ENCODE measurements at places on chromosomes 2 and 18. TPM values are rescaled to one million over a fixed set of nuclear protein-coding genes. Genes with fewer than 3 reads are reported as not detected.

GRCh38 chr2:162506706-162507105 is 162.8 kb downstream of the GCA start:
- H3K4me3 ChIP-seq = no peak overlapping the region
- H3K4me1 ChIP-seq = no peaks in the 10 kb centered on the region
- H3K36me3 ChIP-seq = no peaks in the 10 kb centered on the region

DNA sequence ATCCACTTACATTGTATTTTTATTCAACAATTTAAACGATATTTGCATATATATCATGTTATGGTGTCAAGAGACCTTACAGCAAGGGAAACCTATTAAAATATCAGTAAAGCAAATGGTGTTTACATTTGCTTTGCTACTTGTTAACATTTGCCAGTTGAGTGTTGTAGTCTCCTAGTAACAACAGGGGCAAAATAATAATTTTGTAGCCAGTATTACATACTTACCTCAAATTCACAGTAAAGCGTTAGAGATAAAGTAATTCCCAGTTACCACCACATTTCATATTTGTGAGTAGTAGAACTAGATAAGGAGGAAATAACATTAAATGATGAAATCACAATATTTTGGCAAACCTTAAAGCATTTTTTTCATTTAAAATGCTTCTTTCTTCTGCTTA is 71.3 kb downstream of the FASTKD2 start:
- no peaks in the 10 kb centered on the region for H3K4me1 ChIP-seq
- no peak for DNase-seq
- H3K27ac ChIP-seq = no peak overlapping the region
- no peaks in the 10 kb centered on the region for H3K36me3 ChIP-seq

GRCh38 chr18:31516437-31516836 is 18.5 kb downstream of the DSG2 start:
- no peaks in the 10 kb centered on the region for H3K27me3 ChIP-seq
- no peaks in the 10 kb centered on the region for H3K36me3 ChIP-seq
- no peak overlapping the region for H3K27ac ChIP-seq
- no peak for DNase-seq
- no peak overlapping the region for H3K4me3 ChIP-seq

- H3K27me3 ChIP-seq = no peaks in the 10 kb centered on the region
- H3K36me3 ChIP-seq = no peaks in the 10 kb centered on the region
- H3K4me3 ChIP-seq = no peak overlapping the region
- H3K27ac ChIP-seq = peak overlapping the region; percentile 83
- no peak for DNase-seq
- peaks cover 9% of the 10 kb centered on the region for H3K4me1 ChIP-seq
These were observed 121.2 kb upstream of the CXCR4 start for GRCh38 chr2:136239079-136239685.

DNA sequence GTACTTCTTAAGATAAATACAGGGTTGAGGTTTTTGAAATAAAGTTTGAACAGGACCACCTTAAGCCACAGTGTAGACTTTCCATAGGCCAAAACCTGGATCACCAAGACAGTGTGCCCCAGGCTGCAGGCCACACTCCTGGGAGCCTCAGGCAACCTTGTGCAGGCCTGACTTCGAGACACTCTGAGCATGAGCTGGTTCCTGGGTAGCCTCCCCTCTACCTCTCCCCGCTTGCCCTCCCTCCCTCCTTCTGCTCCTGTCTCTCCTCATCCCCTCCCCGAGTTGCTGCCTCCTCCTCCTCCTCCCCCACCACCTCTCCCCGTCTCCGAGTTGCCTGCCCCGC is 10.6 kb upstream of the PROC start:
- H3K4me1 ChIP-seq = peaks cover 54% of the 10 kb centered on the region
- DNase-seq = no peak
- no peaks in the 10 kb centered on the region for H3K36me3 ChIP-seq
- peak overlapping the region; percentile 71 for H3K27ac ChIP-seq

DNA sequence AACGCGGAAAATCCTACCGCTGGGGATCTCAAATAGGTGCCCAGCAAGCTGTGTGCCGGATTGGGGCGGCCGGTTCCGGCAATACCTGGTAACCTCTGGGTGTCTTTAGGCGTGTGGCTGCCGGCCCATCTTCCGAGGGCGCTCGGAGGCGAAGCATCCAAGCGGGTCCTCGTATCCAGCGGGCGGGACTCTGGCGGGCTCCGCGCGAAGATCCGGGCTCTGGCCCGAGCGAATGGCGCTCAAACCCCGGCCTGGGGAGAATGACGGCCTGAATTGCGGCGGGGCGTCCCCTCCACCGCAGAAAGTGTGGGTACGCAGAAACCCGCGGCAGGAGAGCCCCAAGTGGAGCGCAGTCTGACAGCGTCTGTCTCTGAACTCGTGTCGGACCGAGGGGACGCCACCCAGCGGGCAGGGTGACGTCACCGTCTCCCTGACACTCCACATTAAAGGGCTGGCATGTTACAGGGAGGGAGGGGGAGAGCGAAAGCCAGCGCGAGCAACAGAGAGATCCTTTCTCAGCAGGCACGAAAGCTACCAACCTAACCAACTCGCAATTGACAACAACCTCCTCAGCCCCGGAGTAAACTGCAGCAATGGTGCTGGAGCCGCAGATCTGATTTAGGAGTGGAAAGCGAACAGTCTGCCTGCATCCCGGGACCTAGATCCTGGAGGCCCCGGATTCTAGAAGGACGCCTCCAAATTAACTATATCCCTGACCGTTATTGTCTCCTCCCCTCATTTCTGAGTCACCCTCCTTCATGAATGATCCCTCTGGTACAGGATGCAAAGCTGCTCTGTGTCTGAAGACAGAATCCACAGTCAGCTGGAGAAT is at the start of gene SKOR2:
TSS of gene SKOR2 (minus strand) at position 372 of the 832 bp plus-strand sequence. CDS start 2,477 bp downstream, outside the sequence.
- peak; percentile 63 for DNase-seq
- H3K27me3 ChIP-seq = peaks cover 73% of the 10 kb centered on the region
- H3K4me3 ChIP-seq = no peak within 1 kb of the TSS

GRCh38 chr2:54624591-54625071 is 98.8 kb upstream of the EML6 start:
- DNase-seq = no peak
- H3K4me3 ChIP-seq = no peak overlapping the region
- H3K36me3 ChIP-seq = peaks cover 97% of the 10 kb centered on the region
- peaks cover 37% of the 10 kb centered on the region for H3K4me1 ChIP-seq
- no peaks in the 10 kb centered on the region for H3K27me3 ChIP-seq
- H3K27ac ChIP-seq = peak overlapping the region; percentile 78

GRCh38 chr2:232689152-232689910 is 7.8 kb upstream of the GIGYF2 start:
- no peaks in the 10 kb centered on the region for H3K27me3 ChIP-seq
- no peaks in the 10 kb centered on the region for H3K36me3 ChIP-seq
- no peaks in the 10 kb centered on the region for H3K4me1 ChIP-seq
- H3K4me3 ChIP-seq = no peak overlapping the region
- H3K27ac ChIP-seq = no peak overlapping the region

DNA sequence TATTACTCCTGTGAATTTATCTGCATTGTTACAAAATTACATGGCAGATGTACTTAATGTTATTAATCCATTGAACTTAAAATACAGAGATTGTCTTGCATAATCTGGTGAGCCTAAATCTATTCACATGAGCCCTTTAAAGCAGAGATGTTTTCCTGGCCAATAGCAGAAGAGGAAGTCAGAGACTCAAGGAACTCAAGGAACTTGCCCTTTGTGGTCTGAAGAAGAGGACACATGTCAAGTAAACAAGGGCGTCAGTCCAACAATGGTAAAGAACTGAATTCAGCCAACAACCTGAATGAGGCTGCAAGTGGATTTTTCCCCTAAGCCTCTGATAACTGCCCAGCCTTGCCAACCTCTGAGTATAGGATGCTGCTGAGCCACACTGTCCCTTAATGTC is 356.3 kb upstream of the PKDCC start:
- no peak for DNase-seq
- no peak overlapping the region for H3K4me3 ChIP-seq
- H3K27ac ChIP-seq = no peak overlapping the region
- no peaks in the 10 kb centered on the region for H3K36me3 ChIP-seq
- H3K27me3 ChIP-seq = no peaks in the 10 kb centered on the region

DNA sequence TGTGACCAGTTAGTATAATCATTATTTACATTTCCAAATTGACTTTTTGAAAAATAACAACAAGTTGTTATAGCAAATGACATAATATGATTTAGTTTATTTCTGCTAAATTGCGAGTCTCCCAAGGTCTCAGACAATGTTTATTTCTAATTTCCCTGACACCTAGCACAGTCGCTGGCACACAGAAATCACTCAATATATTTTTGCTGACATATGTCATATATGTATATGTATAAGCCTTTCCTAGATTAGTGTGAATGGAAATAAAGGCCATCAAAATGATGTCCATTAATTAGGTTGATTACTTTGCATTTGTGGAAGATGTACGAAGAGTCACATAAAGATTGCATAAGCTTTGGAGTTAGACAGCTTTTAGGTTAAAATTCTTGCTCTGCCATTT is 136.7 kb upstream of the CDH2 start:
- no peak overlapping the region for H3K27ac ChIP-seq
- no peak for DNase-seq
- no peak overlapping the region for H3K4me3 ChIP-seq
- no peaks in the 10 kb centered on the region for H3K27me3 ChIP-seq
- no peaks in the 10 kb centered on the region for H3K36me3 ChIP-seq

DNA sequence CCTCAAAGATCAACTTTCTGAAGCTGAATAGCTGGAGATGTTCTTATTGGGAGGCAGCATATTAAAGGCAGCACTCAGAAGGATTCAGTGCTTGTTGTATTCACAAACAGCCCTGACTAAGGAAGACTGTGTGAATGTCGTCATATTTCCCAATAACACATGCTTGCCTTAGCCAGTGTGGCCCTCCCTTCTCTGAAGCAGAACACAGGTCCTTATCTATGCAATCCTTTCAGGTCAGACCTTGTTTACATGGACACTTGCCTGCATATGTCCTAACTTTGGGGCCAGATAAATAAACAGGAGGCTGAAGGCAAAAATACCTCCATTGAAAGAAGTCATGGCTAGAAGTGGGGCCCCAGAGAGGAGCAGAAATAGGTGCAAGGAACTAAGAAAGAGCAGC is 97.2 kb downstream of the SLC4A3 start:
- no peaks in the 10 kb centered on the region for H3K36me3 ChIP-seq
- no peaks in the 10 kb centered on the region for H3K4me1 ChIP-seq
- no peak overlapping the region for H3K27ac ChIP-seq
- no peak for DNase-seq
- H3K4me3 ChIP-seq = no peak overlapping the region
- no peaks in the 10 kb centered on the region for H3K27me3 ChIP-seq

DNA sequence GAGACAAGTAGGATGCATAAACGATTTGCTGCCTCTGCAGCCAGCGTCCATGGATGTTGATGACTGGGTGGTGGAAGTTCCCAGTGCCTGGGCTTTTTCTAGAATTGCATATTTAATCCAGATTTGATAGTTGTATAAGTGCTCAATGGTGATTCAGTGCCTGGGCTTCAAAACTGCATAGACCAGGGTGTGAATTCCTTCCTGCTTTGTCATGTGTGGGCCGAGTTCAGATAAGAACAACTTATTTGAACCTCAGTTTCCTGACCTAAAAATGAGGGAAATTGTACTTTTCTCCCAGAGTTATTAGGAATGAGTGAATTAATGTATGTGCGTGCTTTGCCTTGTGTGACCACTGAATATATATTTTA is 154.6 kb downstream of the WDSUB1 start:
- H3K36me3 ChIP-seq = no peaks in the 10 kb centered on the region
- peak overlapping the region; percentile 18 for H3K27ac ChIP-seq
- no peak for DNase-seq
- peaks cover 43% of the 10 kb centered on the region for H3K4me1 ChIP-seq
- H3K4me3 ChIP-seq = no peak overlapping the region

GRCh38 chr2:130263606-130264005 is 65.4 kb upstream of the TUBA3E start:
- H3K4me3 ChIP-seq = no peak overlapping the region
- H3K36me3 ChIP-seq = no peaks in the 10 kb centered on the region
- DNase-seq = peak; percentile 42
- no peaks in the 10 kb centered on the region for H3K27me3 ChIP-seq

Gene GPR55
- total RNA-seq = not detected

Gene NCKAP5
- 42.3 TPM for total RNA-seq

Gene EVX2
- total RNA-seq = not detected

Gene LHCGR
- total RNA-seq = not detected

Gene CCDC74B
- total RNA-seq = 4.3 TPM

Data from upper lobe of left lung (tissue), 6 donors.